Suprapubic skin (tissue), 4 donors: ENCODE measurements at places on chromosomes 16 and 17.

GRCh38 chr17:79388556-79389295 is 222.1 kb downstream of the RBFOX3 start:
- no peak for DNase-seq

DNA sequence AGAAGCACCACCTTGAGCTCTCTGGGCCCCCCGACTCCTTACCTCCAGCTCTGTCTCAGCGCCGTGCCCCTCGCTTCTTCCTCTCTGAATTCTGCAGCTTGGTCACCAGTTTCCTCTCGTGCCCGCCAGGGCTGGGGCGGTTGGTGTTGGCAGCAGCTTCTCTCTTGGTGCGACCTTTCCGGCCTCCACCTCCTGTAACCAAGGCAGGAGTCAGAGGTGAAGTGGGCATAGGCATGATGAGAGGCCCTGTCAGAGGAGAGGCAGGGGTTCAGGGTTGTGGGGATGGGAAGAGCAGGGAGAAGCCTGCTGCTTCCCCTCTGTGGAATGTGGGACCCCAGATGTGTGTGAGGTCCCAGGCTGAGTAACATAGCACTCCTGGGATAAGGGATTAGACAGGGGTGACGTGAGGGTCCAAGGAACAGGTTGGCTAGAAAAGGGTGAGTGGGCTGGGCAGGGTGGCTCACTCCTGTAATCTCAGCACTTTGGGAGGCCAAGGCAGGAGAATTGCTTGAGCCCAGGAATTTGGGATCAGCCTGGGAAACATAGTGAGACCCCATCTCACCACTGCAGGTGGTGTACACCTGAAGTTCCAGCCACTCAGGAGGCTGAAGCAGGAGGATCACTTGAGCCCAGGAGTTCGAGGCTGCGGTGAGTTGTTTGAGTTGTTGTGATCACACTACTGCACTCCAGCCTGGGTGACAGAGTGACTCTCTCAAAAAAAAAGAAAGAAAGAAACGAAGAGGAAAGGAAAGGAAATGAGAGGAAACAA is 626 bp downstream of the NUPR1 start:
- DNase-seq = no peak

DNA sequence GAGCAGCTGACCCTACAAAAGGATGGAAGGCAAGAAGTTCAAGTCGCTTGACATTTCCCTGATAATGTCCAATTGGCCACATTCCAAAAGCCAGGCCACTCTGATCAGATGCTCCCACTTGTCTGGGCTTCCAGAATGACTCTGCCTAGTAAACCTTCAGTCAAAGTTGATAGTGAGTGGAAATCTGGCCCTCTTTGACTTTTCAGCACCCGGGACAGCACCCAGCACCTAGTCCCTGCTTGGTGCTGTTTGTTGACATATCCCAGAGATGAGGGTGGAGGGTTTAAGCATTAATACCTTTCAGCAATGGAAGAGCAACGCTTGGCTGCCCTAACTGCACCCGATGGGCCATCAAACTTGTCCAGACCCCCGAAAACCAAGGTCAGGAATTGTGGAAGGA is 131.3 kb downstream of the AIPL1 start:
- no peak for DNase-seq

DNA sequence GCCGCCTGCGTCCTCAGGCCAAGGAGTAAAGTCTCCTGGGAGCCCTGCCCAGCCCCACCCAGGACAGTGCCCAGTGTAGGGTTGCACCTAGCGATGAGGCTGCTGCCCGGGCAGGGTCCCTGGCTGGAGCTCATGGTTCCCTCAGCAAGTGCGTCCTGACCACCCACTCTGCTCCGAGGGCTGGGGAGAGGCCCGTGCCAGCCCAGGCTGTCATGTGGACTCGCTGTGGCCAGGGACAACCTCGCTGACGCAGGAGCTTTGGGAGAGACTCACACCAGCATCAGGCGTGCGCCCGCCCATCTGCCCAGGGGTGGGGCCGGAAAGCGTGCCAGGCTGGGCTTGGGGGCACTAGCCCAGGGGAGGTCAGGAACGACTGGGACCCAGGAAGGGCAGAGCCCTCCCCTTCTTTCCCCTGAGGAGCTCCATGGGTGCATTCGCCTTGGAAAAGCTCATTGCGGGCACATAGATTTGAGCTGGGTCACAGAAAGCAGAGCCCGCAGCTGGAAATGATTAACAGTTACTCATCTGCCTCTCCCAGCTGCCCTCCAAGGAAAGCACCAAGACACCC is 19.7 kb downstream of the DPEP1 start:
- no peak for DNase-seq

GRCh38 chr17:81849457-81849856 is 10.9 kb downstream of the P4HB start:
- no peak for DNase-seq
